CD8-positive, alpha-beta memory T cell (primary cell): ENCODE measurements at places on chromosomes 7 and 10. TPM values are rescaled to one million over a fixed set of nuclear protein-coding genes. Genes with fewer than 3 reads are reported as not detected.

The C7orf57 gene
- total RNA-seq = 0.92 TPM

The PAPOLB gene
- not detected for total RNA-seq

The PAX4 gene
- total RNA-seq = not detected

The GARIN1A gene
- 0.22 TPM for total RNA-seq

The PTPRN2 gene
- 0.42 TPM for total RNA-seq
